ENCODE measurements at places on chromosomes 7 and 10.
A peak's percentile ranks its signal among the peaks of the same experiment; 100 is the strongest.

DNA sequence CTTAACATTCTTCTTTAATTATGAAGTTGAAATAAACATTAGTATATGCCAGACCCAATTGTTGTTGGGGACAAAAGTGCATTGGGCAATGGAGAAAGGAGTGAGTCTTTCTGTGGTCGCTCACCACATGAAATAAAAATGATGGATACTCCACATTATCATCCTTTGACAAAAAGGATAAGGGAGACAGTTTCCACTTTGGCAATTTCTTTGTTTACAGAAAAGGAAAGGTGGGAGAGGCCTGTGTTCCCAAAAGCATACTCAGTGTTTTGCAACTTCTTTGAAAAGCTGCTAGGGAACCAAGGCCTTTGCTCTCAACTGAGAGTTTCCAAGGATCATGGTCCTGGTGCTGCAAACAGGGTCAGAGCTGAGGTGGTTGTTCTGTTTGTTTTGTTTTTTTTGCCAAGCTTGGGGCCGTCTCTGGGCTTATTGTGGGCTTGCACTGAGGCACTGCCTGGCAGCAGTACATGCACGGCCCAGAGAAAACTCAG lies 341.9 kb downstream of the TNS3 start:
- DNase-seq: no peak

GRCh38 chr10:84214046-84214572 lies 11.2 kb downstream of the LRIT2 start:
- no peak for DNase-seq

DNA sequence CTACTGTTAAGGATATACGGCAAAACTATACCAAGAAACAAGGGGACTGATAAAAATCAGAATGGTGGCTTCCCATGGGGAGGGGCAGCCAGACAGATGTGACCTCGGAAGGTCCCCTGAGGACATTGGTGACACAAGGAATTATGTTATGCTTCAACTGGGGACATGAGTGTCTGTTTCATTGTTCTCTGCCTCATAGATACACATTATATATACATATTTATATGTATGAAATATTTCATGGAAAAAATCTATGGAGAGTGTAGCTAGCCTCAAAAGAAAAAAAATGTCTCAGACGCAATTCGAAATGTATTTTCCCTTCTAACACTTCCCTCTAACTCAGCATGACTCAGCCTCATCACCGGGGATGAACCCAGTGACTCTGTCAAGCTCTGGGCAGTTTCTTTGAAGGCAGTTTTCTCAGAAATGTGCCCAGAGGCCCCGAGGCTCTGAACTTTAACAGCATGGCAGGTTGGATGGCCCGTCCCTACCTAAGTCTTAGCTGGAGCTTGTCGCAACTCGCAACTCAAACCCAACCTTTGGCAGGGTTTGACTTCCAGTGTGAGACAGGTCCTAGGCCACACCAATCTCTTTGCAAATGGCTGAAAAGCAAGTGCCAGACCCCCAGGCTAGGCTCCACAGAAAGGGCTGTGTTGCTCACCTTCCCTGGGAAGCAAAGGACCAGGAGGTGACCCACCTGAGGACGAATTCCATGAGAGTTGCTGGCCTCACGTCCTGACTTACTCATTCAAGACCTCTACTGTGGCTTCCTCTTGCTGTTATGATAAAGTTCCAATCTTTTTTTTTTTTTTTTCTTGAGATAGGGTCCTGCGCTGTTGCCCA lies 86.9 kb downstream of the CARD11 start:
- peak; percentile 30 for DNase-seq

DNA sequence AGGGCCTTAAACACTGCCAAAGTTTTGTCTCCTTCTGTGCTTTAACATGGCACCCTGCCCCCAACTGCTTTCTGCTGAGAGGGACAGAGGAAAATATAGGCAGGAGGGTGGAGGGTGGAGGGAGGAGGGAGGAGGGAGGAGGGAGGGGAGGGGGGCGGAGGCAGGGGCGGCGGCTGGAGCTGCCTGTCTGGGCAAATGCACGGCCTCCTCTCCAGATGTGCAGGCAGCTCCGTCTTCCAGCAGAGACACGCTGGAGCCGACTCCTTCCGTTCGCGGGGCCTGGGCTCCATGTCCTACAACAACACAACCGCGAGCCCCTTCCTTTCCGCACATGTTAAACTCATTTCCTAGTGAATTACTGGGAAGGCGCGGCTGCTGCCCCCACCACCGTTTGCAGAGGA lies 14.2 kb downstream of the EBF3 start:
- peak; percentile 91 for DNase-seq

DNA sequence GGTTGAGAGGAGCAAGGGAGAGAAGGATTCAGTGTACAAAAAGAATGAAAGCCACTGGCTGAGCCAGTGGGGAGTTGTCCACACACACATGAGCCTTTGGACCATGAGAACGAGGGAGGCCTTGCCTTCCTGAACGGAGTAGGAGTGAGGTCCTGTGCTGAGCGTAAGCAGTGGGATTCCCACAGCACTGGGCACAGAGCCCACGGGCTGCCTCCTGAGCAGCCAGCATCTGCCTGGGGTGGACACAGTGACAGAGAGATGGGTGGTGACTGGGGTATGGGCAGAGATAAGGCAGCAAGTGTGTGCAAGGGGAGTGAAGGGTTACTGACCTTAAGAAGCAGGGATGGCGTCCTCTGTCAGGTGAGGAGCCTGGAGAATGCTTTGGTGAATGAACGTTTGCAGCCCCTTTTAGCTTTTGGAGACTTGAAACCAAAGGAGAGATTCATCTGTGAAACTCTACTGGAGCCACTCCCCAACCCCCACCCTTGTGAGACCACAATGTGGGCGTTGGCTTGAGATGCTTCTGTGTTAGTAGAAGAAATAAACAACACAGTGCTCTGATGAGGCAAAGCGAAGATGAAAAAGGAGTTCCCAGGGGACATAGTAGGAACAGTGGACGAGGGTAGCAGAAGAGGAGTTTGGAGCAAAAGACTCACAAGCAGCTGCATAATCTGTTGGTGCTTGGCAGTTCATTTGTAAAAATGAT lies 56.5 kb downstream of the FIGNL1 start:
- DNase-seq: no peak

- no peak for DNase-seq
Observed at GRCh38 chr10:132330486-132330833, 1.5 kb upstream of the LRRC27 start.

GRCh38 chr7:121451367-121452094 lies 55.4 kb upstream of the FAM3C start:
- DNase-seq: peak; percentile 14

DNA sequence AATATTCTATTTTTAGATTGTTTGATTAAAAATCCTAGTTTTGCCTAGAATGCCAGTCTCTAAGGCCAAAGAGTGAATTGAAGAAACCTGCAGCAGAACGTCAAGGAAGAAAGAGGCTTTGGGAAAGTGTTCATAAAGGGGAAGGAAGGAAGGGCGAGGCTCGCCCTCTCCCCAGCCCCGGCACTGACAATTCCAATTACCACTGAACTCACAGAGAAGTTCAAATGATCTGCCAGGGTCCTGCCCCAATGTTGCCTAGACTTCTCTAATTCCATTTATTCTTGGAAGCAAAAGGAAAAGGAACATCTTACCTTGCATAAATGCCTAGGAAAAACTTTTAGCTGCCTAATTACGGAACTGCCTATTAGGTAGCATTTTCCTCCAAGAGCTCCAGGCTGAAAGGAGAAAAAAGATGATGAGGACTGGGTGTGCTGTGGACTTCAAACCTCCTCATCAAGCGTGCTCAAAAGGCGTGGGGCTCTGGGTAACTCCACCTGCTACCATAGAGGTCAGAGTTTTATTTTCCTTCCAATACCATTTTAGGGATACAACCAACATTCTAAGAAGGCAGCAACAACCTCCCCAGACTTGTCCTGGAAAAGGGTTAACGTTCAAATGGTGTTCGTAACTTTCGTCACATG lies 134.5 kb downstream of the PKD1L1 start:
- DNase-seq: no peak

DNA sequence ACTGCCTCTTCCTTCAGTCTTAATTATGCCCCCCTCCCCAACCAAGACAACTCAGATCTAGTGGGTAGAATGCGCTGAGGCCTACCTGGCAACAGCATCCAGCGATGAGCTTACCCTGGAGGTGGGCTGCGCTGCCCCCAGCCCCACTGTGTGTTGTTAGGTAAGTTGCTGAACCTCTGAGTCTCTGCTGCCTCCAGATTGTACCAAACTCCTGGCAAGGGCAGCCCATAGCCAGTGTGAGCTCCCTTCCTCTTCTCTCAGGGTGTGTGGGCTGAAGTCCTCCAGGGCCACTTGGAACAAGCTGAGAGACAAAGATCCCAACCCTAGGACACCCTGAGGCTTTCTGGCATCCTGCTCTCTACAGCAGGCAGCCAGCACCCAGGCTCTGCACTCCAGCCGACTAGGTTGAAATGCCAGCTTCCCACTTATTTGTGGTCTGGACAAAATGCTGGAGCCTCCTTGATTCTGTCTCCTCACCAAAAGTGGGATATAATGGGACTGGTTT lies 135.3 kb downstream of the ARHGAP22 start:
- DNase-seq: no peak

GRCh38 chr10:71638064-71638821 lies 81.3 kb downstream of the C10orf105 start:
- no peak for DNase-seq

DNA sequence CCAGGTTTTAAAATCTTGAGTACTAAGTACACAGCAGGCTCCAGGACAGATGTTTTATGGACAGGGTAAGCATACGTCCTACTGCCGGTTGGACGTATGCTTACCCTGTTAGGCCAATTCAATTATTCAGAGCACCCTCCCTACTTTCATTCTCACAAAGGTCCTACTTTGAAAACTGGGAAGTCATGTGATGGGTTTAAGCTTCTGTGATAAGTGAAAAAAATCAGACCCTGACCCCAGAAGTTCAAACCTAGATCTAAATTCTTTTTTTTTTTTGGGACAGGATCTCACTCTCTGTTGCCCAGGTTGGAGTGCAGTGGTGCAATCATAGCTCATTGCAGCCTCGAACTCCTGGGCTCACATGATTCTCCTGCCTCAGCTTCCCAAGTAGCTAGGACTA lies 55.2 kb downstream of the HIPK2 start:
- DNase-seq: no peak

GRCh38 chr7:114534953-114535352 lies 120.3 kb downstream of the FOXP2 start:
- peak; percentile 54 for DNase-seq

DNA sequence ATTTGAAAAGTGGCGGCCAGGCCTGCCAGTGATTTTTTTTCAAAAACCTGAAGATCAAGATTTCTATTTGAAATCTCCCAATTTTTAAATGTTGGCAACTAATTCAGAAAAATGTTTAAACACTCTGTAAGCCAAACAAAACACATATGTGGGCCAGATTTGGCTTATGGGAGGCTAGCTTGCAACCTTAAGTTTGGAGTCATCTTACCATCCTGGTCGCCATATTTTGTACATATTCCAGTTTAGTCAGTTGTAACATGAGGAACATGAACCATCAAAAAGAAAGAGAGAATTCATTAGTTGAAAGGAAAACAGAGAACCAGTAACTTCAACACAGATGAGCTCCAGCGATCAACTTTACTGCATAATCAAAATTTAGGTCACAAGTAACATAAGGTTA lies 115.4 kb downstream of the TMEM26 start:
- DNase-seq: no peak

DNA sequence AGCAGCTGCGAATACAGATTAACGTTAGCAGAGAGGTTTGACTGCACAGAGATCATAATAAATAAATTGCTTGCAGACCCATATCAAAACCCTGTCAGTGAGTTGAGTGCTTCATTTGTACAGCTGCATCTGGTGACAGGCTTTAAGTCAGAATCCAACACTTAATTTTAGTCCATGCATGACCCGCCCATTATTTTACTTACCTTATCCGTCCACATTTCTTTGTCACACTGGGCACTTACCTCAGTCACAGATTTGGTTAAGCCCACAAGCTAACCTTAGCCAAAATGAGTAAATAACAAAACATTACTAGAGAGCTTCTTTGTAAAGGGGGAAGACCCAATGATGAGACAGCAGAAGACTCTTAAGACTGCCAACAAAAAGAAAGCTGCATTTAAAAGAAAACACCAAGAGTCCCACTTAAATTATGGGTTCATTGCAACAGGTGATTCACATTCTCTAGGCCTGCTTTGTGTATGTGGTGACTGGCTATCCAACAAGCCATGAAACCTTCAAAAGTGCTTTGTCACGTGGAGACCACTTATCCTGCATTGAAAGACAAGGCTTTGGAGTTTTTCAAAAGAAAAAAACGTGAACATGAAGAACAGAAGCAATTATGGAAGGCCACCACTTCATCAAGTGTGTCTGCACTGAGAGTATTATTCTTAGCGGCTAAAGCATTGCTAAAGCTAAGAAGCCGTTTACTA lies 32.2 kb downstream of the PHTF2 start:
- no peak for DNase-seq

DNA sequence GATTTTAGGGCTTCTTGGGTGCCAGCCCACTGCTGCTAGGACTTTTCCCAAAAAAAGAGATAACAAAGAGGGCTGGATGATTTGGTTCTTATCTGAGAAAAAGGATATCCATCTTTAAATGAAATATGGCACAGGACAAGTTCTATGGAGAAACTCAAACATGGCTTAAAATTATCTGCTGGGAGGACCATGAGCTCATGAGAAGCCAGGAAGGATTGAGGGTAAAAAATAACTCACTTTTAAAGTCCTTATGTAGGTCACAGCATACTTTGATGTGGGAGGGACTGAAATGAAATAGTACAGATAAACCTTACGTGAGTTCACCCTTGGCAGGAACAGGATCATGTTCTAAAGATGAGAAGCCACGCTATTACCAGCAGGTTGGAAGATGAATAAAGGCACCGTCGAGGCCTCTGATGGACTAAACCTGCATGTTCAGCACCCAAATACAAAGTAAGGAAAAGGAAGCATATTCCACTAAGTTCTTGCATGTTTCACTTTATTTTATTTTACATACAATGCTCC lies 369.2 kb upstream of the KLF6 start:
- no peak for DNase-seq

DNA sequence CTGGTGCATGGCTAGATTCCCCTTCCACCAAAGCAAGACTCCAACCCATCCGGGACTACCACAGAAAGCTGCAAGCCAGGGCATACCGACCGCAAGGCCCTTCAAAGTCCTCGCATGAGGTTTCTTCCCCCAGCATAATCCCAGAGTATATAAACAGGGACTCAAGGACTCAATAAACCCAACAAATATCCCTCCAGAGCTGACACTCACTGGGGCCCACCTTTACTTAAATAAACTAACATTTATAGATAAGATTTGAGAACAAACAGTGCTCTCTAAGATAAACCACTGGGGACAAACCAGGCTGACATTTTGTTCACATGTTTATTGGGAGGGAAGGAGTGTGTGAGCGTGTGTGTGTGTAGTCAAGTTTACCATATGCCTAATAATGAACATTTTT lies 138.2 kb downstream of the ADAM12 start:
- no peak for DNase-seq

- DNase-seq: peak; percentile 11
Observed at GRCh38 chr7:27453702-27454405, 208.8 kb downstream of the HIBADH start.

- no peak for DNase-seq
Observed at GRCh38 chr7:131608116-131608500, 51.7 kb upstream of the PODXL start.

Data from fibroblast of the aortic adventitia (primary cell).